Placental pericyte (primary cell): ENCODE measurements at places on chromosomes 16 and 17. TPM values are rescaled to one million over a fixed set of nuclear protein-coding genes. Genes with fewer than 3 reads are reported as not detected.

The CNGB1 gene
- total RNA-seq, result not detected in 2 replicates

The CRISPLD2 gene
- total RNA-seq, result 26.9 and 127 TPM in 2 replicates

The NHLRC4 gene
- 2.6 TPM in 2 replicates for total RNA-seq

The LYRM9 gene
- total RNA-seq, result 2.6 and 3.7 TPM in 2 replicates

The HES7 gene
- under 0.01 TPM in 1 of 2 replicates, not detected in the other for total RNA-seq
